Activated CD8-positive, alpha-beta T cell treated with anti-CD3 and anti-CD28 coated beads, Interleukin-2, amount 10 ng/mL, durations not matched to agents 7 days and 5 days (primary cell): ENCODE measurements at places on chromosomes 2 and 18.
A peak's percentile ranks its signal among the peaks of the same experiment; 100 is the strongest.

- DNase-seq, result no peak
Observed at GRCh38 chr18:43422518-43422917, 145.2 kb upstream of the SYT4 start.

DNA sequence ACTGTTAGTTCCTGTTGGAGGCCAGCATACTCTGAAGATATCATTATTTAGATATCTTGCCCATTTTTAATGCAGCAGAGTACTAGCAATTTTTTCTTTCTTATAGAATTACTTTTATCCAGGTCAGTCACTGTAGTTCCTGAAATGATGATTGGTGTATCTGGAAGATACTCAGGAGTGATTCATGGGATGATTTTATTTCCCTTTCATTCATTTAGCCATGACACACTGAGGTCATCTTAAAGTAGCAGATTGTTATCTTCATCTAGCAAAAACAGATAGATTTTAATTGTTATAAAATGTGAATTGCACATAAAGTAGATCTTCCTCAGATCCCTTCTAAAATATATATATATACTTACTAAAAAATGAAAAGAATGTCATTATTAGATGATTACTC is 109.1 kb downstream of the PIK3C3 start:
- no peak for DNase-seq

GRCh38 chr2:3126171-3126910 is 251.3 kb downstream of the EIPR1 start:
- no peak for DNase-seq

DNA sequence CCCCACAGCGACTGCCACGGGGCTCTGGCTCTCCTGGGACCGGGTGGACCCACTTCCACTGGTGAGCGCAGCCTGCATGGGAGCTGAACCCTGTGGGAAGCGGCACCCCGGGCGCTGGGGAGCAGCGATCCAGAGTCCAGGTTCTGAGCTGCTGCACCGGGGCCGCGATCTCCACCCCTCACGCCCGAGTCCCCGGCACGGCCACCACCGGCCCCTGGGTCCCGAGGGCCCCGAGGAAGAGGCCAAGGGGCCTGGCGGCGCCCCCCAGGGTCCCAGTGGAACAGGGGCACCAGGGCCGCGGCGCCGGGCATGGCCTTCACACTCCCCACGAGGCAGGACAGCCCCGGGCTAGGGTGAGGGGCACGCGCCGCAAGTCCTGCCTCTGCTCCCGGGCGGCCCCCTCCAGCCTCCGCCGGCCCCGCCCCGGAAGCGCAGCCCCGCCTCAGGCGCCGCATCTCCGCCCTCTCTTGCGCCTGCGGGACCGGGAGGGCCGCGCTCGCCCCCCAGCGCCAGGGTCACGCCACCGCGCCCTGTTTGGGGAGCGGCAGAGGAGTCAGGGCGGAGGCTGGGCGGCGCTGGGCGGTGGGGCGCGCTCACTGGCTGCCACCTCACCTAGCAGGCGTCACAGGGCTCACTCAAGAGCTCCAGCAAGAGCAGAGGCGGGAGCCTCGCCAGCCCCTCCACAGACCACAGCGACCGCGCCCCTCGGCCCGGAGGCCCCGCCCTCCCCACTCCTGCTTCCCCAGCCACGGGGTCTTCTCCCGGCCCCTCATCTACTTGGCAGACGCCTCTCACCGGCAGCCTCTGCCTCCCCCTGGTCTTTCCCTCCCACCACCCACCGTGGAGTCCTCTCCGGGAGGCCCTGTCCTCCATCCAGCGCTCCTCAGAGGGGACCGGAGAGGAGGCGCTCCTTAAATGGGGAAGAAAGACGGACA is 26.8 kb downstream of the THAP4 start:
- DNase-seq, result peak; percentile 95

GRCh38 chr2:188786368-188786841 is 187.8 kb upstream of the COL3A1 start:
- no peak for DNase-seq

- DNase-seq, result no peak
Observed at GRCh38 chr2:23494286-23494685, 109.3 kb downstream of the KLHL29 start.

- DNase-seq, result no peak
Observed at GRCh38 chr2:238227587-238228032, 12.2 kb downstream of the HES6 start.

- no peak for DNase-seq
Observed at GRCh38 chr2:167471734-167472133, 583.5 kb downstream of the XIRP2 start.

- DNase-seq, result no peak
Observed at GRCh38 chr2:221958224-221958623, 340.6 kb downstream of the PAX3 start.

DNA sequence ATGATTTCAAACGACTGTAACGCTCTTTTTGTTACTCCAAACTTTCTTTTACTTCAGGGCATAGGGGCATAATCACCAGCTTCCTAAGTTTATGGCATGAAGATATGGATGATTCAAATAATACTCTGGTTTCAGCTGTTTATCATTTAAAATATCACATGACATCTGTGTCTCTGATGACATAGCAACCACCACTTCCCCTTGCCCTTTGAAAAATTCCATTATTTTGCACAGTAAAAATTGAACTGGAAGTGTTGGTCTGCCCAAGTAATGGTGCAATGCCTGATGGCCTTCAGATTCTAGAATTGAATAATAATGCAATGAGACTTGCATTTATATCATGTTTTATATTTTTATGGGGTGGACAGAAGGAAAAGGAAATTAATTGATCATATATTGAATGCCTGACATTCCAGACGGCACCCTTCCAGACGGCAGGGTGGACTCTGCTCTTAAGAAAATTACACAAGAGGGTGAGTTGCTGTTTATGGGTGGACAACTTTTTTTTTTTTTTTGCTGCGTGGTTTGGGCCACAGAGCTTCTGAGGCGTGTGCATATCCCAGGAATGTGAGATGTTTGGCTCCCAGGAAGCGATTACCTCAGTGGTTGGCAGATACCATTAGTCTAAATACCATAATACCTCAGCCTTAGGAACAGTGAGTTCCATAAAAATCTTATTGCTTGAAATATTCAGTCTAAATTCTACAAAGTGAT is 101.7 kb upstream of the ZNF521 start:
- no peak for DNase-seq
